Fibroblast of lung (primary cell): ENCODE measurements at places on chromosomes 16 and 17.

- no peak for DNase-seq
Observed at GRCh38 chr17:66753126-66753920, 81.6 kb upstream of the CACNG5 start.

DNA sequence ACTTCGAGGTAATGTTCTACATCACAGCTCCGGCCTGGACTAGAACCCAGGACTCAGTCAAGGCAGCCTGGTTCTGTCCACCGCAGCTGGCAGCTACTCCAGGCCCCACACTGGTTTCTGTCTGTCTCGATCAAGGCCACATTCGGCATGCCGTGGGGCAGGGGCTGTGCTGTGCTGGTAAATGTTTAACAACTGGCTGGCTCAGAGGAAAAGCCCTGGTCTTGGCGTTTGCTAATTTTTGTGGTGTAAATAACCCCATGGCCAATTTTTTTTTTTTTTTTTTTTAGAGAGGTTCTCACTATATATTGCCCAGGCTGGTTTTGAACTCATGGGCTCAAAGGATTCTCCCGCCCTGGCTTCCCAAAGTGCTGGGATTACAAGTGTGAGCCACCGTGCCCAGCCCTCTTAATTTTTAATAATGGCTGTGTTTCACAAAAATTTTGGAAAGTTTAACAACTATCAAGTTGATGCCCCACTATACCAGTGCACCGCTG is 328 bp upstream of the DRC7 start:
- no peak for DNase-seq

- DNase-seq = no peak
Observed at GRCh38 chr16:54817432-54817831, 113.2 kb upstream of the IRX5 start.

GRCh38 chr17:76270770-76271668 is 5.9 kb downstream of the UBALD2 start:
- DNase-seq = no peak
